ENCODE measurements at places on chromosomes 3 and 15.
A peak's percentile ranks its signal among the peaks of the same experiment; 100 is the strongest.

DNA sequence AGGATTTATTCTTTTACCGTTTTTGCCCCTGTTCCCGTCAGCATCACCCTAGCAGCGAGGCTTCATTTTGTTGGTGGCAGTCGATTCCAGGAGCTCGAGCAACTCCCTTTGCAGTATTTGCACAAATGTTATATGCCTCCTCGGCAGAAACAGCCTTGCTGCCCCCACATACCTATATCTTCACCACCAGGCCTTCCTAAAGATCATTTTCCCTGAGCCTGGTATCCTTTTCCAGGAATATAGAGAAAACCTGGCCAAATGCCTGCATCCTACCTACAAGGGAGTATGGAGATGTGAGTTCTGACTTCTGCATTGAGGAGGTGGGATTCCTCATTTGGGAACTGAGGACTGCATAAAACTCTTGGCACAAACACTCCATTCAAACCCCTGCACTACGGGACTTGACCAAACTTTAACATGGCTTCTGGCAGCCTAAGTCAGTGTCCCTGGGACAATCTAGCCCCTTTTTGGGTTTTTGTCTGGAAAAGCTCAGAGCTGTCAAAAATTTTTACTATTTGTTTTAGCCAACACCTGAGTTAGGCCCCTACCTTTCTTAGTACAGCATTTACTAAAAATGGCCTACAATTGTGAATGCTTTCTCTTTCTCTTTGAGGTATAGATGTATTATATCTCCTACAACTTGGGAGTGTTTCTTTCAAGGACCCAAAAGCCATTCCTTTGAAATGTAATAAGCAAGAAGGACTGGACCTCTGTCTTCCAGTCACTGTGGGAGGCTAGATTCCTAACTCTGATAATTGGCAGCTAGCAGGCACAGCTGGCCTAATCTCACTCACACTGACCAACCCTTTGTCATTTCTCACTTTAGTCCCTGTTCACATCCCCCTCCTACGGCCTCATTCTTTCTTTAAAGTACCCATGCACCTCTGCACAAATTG, 12.1 kb upstream of the UBE2Q2 start:
- DNase-seq = no peak

DNA sequence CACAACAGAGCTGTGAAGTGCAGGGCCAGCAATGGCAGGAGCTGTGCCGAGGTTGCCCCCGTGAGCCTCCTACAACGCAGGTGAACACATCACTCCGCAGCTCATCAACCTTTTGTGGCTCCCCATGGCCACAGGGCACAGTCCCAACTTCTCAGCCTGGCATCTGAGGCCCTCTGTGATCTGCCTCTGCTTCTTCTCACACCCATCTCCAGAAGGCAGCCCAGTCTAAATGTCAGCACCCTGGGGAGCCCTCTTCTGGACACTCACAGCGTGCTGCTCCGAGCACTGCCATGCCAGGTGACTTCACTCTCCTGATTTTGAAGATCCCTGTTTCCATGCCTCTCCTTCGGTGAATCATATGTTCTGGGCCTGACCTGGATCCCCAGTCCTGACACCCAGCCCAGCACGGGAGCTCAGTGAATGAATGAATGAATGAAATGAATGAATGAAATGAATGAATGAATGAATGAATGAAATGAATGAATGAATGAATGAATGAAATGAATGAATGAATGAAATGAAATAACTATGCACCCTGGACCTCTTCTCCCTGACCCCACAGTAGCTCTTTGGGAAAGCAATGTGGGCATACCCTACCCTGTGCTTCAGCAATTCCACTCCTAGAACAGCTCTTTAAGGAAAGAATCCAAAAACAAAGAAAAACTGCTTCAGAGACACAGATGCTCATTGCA, 17.9 kb upstream of the SKIC8 start:
- no peak for DNase-seq

DNA sequence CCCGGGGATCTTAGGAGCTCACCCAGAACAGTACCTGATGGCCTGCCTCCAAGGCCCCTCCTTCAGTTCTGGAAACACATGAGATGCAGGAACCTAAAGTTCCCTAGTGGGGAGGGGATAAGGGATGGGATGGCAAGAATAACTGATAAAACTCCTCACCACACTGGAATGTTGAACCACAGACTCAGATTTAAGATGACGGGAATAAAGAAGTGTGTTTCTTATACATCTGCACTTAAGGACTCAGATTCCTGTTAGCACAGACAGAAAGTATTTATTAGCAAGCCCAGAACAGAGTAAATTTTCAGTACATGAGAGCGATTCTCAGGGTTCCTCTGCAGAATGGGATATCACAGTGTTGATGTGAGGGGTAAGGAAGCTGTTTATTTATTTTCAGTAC, 245.2 kb downstream of the TLE3 start:
- DNase-seq = no peak

DNA sequence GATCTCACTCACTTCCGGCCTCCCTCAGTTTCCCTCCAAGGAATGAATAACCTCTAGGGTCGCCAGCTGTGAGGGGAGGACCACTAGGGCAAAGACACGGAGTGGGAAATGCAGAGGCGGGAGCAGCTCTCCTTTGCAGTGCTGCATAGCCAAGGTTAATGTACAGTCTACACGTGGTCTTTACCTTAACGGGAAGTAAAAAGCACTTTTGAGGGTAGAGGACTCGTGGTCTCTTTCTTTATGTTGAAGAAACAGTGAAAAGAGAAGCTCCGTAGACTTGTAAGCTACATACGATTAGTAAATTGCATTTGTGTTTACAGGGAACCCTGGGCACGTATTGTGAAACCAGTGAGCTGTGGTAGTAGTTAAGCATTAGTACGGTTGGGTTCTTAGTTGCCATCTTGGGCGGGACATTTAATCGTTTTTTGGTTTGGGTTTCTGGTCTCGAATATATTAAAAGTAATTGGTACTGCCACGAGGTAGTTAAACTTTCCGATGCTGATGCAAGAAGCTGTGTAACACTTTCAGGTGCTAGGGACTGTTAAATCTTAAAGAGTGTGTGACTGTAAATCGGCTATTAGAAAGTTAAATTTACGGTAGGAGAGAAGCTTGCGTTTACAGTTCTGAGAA, 828 bp downstream of the U2SURP start:
- no peak for DNase-seq

DNA sequence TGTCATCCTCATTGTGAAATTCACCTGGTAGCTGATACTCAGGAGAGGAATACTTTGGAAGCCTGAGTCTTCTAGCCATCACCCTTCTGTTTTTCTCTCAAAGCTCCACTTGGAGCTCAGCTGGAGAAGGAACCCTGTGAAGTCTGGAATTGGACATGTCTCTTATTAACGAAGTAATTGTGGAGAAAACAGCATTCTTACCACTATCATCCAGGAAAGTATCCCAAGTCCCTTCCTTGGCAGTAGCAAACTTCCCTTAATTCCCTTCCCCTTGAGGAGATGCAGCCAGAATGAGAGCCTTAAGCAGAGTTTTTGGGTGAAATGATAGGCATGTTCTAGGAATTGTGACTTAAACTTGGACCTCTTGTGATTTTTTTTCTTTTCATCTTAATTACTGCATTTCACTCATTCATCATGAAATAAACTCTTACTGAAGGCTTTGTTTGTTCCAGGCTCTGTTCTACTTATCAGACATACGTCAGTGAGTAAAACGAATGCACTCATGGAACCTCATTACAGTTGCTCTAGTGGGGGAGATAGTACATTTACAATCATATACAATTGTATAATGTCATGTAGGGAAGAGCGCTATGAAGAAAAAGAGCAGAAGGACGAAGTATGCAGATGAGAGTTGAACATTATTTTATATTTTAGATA, 30.5 kb upstream of the TCF12 start:
- DNase-seq = peak; percentile 9

DNA sequence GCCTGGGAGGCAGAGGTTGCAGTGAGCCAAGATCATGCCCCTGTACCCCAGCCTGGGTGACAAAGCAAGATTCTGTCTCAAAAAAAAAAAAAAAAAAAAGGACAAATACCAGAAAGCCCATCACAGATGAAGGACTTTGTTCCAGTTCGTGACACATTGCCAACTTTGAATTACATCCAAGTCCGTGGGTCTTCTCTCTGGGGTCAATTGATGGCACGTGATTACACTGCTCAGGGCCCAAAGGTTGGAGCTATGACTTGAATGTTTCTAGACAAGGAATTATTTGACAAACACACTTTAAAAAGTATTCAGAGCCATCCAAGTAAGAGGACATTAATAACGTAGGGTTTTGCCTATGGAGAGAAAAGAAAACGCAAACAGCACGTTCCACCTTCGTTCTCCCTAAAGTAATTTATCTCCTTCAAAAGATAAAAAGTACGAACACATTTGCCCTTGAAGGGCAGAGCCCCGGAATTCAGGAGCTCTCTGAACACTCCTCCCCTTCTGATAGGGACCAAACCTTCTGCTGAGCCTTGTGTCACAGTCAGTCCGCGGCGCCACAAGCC, 31.3 kb upstream of the ST3GAL6 start:
- no peak for DNase-seq

- DNase-seq = no peak
Observed at GRCh38 chr3:180416111-180416594, 185.8 kb upstream of the TTC14 start.

GRCh38 chr3:60226912-60227311, 1024.3 kb downstream of the FHIT start:
- DNase-seq = no peak

GRCh38 chr3:30162579-30162978, 443.8 kb upstream of the TGFBR2 start:
- no peak for DNase-seq

GRCh38 chr3:52310861-52311575, 5.1 kb upstream of the DNAH1 start:
- DNase-seq = peak; percentile 49

GRCh38 chr3:151219056-151219455, 16.0 kb upstream of the GPR171 start:
- DNase-seq = no peak

DNA sequence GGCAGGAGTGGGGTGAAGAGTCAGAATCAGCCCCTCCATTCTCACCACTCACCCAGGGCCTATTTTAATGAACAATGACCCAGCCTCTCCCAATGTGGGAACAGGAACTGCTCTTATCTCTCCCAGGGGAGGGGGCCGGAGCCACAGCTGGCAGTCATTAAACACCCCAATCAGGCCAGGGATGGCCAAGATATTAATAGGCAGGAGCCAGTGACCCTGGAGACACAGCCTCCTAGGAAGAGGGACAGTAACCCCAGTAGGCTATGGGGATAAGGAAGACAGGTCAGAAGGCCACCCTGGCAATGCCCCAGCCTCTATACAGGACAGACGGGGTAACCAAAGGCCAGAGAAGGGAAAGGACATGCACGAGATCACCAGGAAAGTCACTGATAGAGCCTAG, 38.6 kb downstream of the VIPR1 start:
- DNase-seq = no peak

DNA sequence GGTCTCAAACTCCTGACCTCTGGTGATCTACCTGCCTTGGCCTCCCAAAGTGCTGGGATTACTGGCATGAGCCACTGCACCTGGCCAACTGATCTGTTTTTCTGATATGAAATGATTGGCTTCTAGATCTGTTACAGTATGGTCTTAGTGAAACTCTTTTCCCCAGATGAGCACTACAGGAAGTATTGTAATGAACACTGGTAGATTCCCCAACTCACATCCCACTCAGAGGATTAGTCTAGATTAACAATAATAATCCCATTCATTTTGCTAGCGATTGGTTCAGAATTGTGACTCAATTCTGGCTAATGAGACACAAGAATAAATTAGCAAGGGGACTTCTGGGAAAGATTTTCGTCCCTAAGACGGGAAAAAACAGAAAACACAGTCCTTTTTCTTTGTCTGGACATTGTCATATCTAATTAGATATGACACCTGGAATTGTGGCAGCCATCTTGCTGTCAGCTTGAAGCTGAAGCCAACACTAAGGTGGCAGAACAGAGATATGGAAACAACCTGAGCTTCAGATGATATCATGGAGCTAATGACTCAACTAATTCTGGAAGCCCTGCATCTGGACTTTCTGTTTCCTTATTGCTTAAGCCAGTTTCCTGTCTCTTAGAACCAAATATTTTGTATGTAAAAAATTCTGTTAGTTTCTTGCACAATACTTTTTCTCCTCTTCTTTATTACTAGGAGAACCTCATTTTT, 17.4 kb upstream of the NPTN start:
- DNase-seq = no peak

- DNase-seq = no peak
Observed at GRCh38 chr15:51030649-51031316, 63.9 kb downstream of the TNFAIP8L3 start.

- no peak for DNase-seq
Observed at GRCh38 chr15:76252249-76252648, 59.0 kb downstream of the ETFA start.

GRCh38 chr15:46489276-46489675, 854.4 kb downstream of the SQOR start:
- no peak for DNase-seq

GRCh38 chr3:68973639-68974038, 39.8 kb downstream of the EOGT start:
- DNase-seq = no peak

- peak; percentile 34 for DNase-seq
Observed at GRCh38 chr3:16309558-16309957, 44.5 kb downstream of the OXNAD1 start.

- DNase-seq = peak; percentile 36
Observed at GRCh38 chr15:55108858-55109518, 87.8 kb downstream of the RSL24D1 start.
